ENCODE measurements at places on chromosomes 5 and 9.
A peak's percentile ranks its signal among the peaks of the same experiment; 100 is the strongest.

DNA sequence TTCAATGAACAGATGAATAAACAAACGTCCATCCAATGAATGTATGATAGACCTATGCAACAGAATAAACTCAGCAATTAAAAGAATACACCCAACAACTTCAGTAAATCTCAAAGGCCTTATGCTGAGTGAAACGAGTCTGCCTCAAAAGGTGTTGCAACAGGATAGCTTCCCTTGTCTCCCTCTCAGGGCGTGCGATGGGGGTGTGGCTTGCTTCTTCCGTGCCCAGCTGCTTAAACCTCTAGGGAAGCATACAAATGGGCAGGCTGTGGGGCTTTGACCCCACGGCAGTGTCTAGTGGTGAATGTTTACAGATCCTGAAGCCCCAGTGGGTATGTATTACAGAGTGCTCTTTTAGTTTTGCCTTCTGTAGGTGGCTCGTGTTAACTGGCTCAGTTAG, 87.0 kb upstream of the CCL21 start:
- DNase-seq, result no peak

DNA sequence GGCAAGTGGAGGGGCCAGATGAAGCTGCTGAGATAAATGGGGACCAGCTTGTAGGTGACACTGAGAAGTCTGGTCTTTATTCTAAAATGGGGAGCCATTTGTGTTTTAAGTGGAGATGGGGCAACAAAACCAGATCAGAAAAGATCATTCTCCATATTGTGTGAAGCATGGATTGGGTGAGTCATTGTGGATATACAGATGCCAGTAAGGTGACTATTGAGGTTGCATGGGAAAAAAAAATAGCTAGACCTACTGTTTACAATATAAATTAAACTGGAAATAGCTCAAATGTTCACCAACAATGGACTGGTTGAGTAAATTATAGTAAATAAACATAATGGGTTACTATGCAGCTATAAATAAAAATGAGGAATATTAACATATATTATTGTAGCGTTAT, 5.4 kb upstream of the MAP1B start:
- no peak for DNase-seq

GRCh38 chr9:135242049-135242396, 154.6 kb downstream of the OLFM1 start:
- DNase-seq, result peak; percentile 74

- DNase-seq, result no peak
These were observed 155.6 kb upstream of the NTRK2 start for GRCh38 chr9:84513979-84514378.

DNA sequence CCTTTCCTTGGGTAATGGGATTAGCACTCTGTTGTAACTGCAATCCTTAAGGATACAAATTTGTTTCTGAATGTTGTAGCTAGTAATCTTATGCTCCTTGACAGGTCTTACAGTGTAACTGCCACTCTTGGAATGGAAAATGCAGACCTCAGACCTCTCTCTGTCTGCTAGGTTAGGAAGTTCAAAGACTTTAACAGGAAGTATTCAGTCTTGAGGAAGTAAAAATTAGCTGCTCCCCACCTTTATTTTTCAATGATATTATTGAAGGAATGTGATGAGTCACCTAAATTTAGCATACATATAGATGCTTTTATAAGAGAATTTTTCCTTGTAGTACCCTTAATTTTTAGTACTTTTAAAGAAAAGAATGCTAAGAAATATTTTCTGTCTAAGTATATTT, 71.5 kb downstream of the PAM start:
- DNase-seq, result no peak

GRCh38 chr5:177495243-177496060, 2.0 kb downstream of the PDLIM7 start:
- peak; percentile 95 for DNase-seq

- no peak for DNase-seq
These were observed 17.5 kb downstream of the TMEM171 start for GRCh38 chr5:73137563-73138530.

Measured in posterior vena cava (tissue), 2 donors.